ENCODE measurements at places on chromosomes 12 and 14.

- DNase-seq, result no peak
These were observed 71.0 kb downstream of the TRAFD1 start for GRCh38 chr12:112196196-112196875.

GRCh38 chr12:14284184-14284722 is 81.2 kb upstream of the ATF7IP start:
- no peak for DNase-seq

DNA sequence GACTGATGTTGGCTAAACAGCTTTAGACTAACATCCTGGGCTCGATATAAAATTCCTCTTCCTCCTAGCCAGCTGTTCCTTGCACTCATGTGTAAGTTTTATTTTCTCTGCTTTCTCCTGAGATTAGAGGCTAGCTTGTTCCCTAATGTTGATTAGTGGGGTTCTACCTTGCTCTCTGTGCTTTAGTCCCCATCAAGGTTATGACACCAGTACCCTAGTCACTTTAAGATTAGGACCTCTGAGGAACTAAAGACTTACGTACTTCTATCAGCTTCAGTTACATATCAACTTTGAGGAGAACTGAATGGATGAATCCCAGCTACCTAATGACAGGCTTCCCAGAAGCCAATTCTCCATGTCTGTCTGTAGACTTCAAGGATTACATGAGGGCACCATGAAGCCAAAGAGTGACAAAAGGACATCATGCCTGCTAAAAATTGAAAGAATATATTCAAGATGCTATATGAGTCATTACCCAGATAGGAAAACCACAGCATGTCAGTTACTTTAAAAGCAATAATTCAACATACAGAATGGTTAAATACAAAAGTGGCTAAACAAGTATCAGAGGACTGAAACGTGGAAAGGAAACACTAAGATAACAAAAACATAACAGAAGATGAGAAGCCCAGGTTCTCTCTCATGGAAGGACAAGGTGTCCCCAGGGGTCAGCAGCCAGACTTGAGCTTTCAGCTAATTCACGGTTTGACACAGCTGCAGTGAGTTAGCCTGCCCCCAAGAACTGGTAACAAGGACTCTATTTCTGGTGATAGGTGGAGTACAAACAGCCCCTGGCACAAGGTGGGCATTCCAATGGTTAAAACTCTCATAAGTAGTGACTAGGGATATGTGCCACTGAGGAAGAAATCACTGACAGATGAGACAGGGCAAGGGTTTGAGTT is 20.4 kb downstream of the ADAM20 start:
- no peak for DNase-seq

GRCh38 chr12:75981247-75982168 is 50.1 kb downstream of the PHLDA1 start:
- DNase-seq, result peak; percentile 86

DNA sequence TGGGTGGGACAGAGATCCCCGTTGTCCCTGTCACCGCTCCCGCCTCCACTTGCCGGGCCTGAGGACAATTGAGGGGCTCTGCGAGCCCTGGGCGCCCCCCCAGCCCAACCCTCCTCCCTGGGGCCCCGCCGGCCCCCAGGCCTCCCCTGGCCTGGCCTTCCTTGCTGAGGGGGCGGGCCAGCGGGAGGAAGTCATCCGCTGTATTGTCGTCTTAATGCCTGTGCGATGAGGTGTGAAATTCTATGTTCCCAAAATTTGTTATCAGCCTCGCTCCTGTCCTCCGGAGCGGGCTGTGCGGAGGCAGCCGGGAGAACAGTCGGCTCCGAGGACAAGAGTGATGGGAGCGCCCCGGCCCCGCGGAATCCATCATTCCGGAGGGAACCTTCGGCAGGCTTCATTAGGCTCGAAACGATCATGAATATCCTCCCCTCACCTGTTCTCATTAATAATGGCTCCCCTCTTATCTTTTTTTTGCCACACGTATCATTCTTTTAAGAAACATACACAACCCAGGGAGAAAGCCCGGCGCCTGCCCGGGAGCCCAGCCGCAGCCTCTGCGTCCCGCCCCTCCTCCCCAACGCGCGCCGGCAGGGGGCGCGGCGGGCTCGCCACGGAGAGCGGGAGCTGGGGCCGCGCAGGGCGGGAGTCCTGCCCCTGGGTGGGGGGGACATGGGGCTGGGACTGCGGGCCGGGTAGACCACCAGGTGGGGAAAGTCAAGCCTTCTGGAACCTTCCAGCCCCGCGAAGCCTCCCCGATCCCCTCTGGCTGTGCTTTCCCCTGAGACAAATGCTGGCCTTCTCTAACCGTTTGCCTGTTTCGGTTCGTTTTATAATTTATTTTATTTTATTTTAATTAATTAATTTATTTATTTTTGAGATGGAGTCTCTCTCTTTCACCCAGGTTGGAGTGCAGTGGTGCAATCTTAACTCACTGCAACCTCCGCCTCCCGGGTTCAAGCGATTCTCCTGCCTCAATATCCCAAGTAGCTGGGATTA is 17.1 kb upstream of the DLK1 start:
- peak; percentile 24 for DNase-seq

DNA sequence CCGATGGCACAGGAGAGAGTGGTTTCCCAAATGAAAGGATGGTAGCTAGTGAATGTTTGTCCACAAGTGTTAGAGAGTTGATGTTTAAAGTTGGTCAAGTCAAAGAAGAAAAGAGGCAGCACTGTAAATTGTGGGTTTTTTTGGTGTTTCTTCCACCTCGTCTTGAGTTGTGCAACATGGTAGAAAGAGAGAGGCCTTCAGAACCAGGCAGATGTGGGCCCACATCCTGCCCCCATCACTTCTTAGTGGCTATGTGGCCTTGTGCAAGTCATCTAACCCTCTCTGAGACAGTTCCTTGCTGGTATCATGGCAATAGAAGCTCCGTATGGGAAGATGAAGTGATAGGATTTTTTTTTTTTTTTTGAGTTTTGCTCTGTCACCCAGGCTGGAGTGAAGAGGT is 60.8 kb downstream of the NDUFA12 start:
- DNase-seq, result no peak

GRCh38 chr12:16158050-16158449 is 119.4 kb downstream of the SLC15A5 start:
- DNase-seq, result no peak

Measured in endothelial cell of umbilical vein (primary cell).